ENCODE measurements at places on chromosomes 5 and 9. TPM values are rescaled to one million over a fixed set of nuclear protein-coding genes. Genes with fewer than 3 reads are reported as not detected.
A peak's percentile ranks its signal among the peaks of the same experiment; 100 is the strongest.

- DNase-seq = no peak
Observed at GRCh38 chr5:171747061-171747859, 38.4 kb upstream of the SMIM23 start.

GRCh38 chr9:561427-561826 is 280.1 kb upstream of the DMRT1 start:
- DNase-seq = no peak

- DNase-seq = no peak
Observed at GRCh38 chr5:164809821-164810220, 1304.4 kb downstream of the MAT2B start.

DNA sequence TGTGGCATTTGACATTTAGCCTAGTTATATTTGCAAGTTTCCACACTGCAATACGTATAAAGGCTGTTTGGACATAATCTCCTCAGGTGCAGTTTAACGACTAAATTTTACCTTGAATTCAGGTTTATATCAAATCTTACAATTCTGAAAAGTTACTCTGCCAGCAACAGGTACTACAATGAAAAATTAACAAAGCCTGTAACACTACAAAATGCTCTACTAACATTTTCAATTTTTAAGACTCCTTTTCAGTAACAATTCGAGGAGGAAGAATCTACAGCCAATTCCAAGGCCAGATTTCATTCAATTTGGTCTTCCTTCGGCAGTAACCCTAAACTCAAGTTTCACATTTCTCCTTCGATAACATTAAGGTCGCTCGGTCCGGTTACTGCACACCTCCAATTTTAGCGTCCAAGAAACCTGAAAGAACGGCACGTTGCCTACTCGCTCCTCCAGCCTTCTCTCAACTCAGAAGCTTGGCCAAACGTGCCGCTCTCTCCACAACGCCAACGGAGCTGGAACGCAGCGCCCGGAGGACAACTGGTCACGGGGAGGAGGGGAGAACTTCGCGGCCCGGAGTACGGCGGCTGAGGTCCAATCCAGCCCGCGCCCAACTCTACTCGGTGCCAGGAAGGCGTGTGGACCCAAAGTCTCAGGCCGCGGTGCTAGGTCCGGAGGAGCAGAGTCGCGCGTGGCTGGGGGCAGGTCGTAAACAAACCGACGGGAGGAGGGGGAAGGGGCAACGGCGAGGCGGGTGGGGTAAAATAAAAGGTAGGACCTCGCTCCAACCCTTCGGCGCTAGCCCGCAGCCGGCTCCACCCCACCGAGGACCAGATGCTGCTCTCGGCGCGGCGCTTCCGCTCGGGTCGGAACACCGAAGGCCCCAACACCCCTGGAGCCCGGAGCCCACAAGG is 681 bp downstream of the FNIP1 start:
- peak; percentile 54 for DNase-seq

Gene DBH
- not detected for polyA plus RNA-seq

DNA sequence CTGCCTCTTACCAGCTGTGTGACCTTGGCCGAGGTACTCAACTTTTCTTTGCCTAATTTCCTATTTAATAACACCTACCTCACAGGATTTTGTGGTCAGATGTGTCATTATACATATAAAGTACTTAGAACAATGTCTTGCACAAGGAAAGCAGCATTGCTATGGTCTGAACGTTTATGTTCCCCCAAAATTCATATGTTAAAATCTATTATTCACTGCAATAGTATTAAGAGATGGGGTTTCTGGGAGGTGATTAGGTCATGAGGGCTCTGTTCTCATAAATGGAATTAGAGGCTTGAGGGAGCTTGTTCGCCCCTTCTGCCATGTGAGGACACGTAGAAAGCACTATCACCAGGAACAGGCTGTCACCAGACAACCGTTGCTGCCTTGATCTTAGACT is 10.9 kb upstream of the RNF145 start:
- no peak for DNase-seq

Gene SH2D3C
- polyA plus RNA-seq = 16.4 TPM

GRCh38 chr9:129932303-129933151 is 97.3 kb downstream of the USP20 start:
- DNase-seq = peak; percentile 21

DNA sequence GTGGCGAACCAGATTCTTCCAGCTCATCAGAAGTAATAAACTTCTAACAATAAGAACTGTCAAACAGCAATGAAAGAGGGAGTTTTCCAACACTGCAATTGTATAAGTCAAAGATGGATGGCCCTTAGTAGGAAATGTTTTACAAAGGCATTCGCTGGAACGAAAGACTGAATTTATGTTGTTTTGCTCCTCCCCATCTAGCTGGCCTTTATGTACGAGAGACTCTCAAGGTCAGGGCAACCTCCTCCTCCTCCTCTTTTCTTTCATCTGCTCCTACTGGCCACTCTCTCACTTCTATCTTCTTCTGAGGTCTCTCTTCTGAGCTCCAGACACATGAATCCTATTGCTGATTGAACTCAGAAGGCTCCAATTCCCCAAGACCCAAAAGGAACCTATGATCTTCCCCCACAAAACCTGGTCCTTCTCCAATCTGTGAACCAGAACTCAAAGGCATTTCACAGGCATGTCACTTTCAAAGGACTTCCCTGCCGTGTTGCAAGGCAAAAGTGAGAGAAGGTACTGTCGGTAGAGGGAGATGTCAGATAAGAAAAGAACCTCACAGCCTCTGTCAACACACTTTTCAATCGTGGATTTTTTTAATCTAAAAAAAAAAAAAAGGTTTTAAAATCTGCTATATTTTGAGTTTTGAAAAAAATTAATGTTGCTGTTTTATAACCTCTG is 28.5 kb upstream of the PUM3 start:
- peak; percentile 24 for DNase-seq

DNA sequence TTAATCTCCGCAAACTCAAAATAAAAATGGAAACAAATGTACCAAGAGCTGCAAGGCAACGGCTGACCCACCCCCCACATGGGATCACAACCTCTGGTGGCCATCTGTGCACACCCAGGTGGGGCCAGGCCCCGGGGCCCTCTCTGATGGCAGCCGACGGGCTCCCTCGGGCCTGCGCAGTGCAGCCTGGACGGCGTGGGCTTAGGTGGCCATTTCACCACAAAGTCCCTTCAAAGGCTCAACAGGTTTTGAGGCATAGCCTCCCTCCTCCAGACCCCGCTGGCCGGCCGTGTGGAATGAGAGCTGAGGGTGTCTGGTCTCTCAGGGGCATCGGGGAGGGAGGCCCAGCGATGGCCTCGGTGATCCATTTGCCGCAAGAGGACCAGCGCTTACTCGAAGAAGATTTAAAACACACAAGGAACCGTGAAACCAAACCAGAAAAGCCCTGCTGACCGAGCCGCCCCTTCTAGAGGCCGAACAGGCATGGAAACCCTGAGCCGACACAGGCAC is 42.7 kb upstream of the CEP72 start:
- no peak for DNase-seq
